Occipital lobe (tissue), 3 donors: ENCODE measurements at places on chromosomes 1 and 21. TPM values are rescaled to one million over a fixed set of nuclear protein-coding genes. Genes with fewer than 3 reads are reported as not detected.

SORT1 gene
- 48.2 TPM for total RNA-seq

TMEM9 gene
- total RNA-seq: 54.4 TPM

LRRC8C gene
- 8.4 TPM for total RNA-seq

ZNF695 gene
- 8.6 TPM for total RNA-seq

NMNAT2 gene
- 41.5 TPM for total RNA-seq

LCE1F gene
- not detected for total RNA-seq

COL18A1 gene
- total RNA-seq: 15.4 TPM

CDA gene
- total RNA-seq: not detected
